ENCODE measurements at places on chromosomes 6 and 20.

DNA sequence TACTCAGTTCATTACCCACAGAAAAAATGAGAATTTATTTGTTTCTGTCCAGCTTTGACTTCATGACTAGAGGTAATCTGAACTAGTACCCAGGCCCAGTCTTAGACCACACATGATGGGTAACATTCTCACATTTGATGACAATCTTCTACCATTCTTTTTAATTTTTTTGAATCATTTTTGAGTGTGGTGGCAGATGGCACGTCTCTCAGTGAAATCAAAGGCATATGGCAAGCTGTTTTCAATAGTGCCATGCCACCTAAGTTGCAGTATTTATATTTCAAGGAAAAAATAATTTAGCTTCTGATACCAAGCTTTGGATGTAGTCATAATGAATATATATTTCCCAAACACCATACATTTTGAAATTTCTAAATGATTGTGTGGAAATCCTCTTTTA lies 88.8 kb upstream of the HS3ST5 start:
- no peak for DNase-seq

DNA sequence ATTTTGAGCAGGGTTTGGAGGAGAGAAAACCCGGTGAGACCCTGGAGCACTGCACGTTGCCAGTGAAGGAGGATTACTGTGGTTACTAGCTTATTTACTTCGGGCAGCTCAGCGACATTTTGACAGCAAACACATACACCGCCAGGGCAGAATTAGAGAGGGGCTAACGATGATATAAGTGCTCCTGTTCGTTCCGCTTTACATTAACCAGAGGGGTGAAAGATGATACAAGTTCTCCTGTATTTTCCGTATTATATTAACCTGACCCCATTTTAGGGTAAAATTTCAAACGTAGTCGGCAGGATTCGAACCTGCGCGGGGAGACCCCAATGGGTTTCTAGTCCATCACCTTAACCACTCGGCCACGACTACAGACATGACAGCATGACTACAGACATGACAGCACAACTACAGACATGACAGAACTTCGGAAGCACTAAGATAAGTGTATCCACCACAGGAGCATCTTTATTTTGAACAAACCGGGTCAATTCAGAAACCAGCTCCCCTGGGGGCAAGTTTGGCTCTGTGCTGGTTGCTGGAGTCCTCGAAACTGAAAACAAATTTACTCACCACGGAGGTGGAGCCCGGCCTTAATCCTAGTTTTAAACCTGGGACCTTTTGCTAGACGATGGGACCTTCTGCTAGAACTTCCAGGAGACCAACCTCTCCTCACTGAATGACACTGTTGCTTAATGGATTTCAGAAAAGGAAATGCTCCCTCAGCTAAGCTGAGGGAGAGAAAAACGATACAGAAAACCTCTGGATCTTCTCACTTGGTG lies 80.4 kb upstream of the ZNF184 start:
- DNase-seq: no peak

GRCh38 chr20:49595346-49595745 lies 27.4 kb upstream of the PTGIS start:
- DNase-seq: no peak

DNA sequence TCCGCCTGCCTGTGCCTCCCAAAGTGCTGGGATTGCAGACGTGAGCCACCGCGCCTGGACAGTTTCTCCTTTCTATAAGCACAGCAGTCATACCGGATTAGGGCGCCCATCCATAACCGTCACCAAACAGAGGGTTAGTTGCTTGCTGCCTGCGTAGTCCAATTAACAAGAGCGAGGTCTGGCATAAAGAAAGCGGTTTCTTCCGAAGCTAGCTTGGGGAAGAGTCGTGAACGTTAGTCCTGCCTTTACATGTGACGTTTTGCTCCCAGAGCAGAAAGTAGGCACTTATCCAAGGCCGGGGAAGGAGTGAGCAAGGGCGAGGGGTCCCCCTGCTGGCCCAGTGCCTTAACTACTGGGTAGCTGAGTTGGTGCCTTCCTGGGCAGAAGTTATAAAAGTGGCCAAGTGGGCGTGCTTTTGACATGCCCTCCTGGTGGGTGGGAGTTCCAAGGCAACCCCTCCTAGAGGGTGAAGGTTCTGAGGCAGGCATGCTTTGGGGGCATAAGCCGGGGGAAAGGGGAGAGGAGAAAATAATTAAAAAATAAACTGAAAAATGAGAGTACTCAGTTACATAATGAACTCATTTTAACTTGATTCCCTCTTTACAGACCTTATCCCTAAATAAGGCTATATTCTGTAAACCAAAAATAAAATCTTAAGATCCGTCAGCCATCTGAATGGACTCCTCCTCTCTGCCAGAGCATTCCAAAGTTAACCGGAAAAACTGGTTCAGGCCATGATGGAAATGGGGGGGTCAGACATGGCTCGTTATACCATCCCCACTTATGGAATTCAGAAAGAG lies 88.0 kb downstream of the FAM217A start:
- peak; percentile 39 for DNase-seq

- no peak for DNase-seq
These were observed 101.5 kb downstream of the POPDC3 start for GRCh38 chr6:105078386-105078708.

GRCh38 chr20:58407201-58407873 lies 18.3 kb downstream of the VAPB start:
- no peak for DNase-seq

GRCh38 chr20:57482148-57482547 lies 42.8 kb downstream of the CTCFL start:
- no peak for DNase-seq

GRCh38 chr6:34146801-34147592 lies 1.1 kb upstream of the GRM4 start:
- DNase-seq: no peak

- no peak for DNase-seq
These were observed 126.2 kb downstream of the PTPRK start for GRCh38 chr6:128394167-128394566.

GRCh38 chr6:53199156-53199555 lies 50.5 kb upstream of the GCM1 start:
- no peak for DNase-seq

GRCh38 chr6:130675072-130675471 lies 152.1 kb upstream of the SMLR1 start:
- DNase-seq: no peak

DNA sequence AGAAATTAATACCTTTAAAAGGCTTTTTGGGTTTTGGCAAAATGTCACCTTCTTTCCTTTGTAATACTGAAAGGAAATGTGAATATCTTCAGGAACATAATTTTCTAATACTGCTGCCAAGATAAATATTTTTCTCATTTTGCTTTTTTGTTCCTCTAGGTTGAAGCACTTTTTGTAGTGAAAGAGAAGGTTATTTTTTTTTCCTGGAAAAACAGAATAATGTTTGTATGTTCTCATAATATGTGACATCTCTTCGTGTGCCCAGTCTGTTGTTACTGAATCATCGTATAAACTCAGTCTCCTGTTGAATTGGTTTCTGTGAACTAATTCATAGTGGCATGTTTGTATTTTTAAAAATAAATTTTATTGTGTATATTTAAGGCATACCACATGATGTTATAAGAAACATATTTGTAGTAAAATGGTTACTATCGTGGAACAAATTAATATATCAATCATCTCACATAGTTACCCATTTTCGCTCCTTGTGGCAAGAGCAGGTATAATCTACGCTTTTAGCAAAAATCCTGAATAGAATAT lies 74.4 kb downstream of the SH3BGRL2 start:
- DNase-seq: no peak

GRCh38 chr6:699319-699718 lies 6.4 kb upstream of the EXOC2 start:
- no peak for DNase-seq

- DNase-seq: no peak
These were observed 24.8 kb downstream of the NTSR1 start for GRCh38 chr20:62733526-62733842.

DNA sequence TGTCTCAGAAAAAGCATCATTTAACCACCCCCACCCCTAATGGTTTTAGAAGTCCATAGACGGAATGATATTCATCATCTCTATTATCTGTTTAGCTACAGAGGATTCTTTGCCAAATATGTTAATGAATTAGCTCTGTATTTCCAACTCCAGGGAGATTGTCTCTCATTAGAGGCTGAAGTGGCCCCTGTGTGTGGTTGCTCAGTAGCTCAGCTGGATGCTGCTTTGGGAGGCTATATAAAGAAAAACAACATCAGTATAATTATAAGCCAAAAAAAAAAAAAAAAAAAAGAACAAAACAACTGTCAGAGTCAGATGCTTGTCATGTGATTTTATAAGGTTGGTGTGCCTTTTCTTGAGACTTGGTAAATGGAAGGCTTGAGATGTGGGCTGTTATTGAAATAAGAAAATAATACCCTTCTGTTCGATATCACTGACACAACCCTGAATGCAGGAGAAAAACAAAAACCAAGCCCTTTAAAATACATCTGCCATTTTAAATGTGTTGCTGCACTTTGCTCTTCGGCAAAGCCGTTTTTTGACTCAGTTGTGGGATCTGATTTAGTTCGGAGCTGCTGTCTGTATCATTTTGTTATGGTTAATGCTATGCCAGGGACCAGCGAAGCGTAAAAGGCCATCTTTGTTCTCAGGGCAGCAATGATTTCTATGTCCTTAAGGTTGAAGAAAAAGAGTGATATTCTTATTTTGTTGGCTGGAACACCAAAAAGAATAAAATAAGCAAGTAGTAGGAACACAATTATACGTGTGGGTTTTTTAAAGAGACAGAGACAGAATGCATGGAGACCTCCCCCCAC lies 422.6 kb downstream of the QKI start:
- DNase-seq: no peak

DNA sequence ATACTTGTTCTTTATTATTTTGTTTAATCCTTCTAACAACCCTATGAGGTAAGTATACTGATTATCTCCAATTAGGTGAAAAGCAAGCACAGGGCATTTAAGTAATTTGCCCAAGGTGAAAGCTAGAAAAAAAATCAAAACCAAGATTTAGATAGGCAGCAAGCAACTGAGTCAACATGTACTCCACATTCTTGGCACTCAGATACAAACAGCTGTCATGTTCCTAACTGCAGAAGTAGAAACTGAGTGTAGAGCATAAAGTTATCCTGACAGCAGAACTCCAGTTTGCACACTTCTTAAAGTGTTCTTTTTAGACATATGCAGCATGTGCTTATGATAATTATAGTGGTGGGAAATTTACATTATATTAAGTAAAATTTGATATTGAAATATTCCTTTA lies 278.1 kb downstream of the MEI4 start:
- no peak for DNase-seq

- DNase-seq: peak; percentile 8
These were observed at the start of gene COL19A1 for GRCh38 chr6:69866351-69866769. COL19A1 (plus strand) TSS chr6:69866556; CDS start chr6:69879568, 13,012 bp downstream.

DNA sequence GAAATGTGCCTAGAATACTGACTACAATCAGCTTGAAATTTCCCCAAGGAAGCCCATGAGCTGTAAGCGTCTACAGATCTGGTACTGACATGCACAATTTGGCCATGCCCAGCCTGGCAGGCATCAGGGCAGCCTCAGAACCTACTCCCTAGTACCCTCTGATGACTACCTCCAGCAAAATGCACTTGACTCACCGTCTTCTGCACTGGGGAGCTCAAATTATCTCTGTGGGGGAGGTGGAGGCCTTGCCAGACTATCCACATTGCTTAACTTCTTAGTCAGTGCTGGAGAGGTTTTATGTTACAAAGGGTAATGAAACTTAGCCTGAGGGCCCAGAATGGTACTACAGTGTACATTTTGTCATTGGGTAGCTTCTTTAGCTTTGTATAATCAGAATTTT lies 126.0 kb upstream of the ADGRF1 start:
- DNase-seq: no peak

DNA sequence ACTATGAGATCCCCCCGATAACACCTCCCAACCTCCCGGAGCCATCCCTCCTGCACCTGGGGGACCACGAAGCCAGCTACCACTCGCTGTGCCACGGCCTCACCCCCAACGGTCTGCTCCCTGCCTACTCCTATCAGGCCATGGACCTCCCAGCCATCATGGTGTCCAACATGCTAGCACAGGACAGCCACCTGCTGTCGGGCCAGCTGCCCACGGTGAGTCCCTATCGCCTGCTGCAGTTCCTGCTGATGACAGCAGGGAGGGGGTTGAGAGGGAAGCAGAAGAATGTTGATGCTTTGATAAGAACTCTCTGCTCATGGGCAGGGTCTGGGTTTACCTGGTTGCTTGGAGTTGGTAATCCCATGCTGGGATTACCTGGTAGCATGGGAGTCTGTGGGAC lies 91.9 kb downstream of the TOX2 start:
- no peak for DNase-seq

DNA sequence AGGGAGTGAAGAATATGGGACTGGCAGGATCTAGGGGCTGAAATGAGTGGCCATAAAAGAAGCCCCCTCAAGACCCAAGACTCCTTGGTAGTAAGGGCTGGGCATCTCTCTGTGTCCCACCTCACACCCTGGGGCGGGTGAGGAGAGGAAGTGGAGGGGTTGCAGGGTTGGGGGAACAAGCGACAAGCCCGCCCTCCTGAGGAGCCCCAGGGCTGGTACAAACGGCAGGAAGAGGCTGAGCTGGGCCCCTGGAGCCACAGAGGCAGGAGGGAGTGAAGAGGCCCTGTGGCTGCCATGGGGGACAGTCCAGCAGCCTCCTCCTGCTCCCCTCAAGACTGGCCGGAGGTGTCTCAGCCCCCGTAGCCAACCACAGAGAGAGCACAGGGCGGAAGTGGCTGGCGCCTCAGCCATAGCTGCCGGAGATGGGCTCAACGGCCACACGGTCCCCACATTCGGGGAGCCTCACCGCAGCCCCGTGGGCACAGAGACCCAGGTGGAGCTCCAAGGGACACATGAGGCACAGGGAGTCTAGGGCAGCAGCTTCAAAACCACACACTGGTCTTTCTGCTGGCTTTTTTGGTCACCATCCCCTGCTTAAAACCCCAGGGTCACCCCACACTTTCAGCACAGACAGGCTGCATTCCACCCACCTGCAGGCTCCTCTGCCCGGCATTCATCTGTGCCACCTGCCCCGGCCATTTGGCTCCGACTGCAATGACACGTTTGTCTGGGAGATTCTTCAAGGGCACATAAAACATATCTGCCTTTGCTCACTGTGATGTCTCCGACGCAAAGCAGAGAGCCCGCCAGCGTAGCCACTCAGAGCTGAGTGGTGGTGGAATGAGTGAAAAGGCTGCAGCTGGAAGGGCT lies 524 bp downstream of the C20orf203 start:
- DNase-seq: no peak

- no peak for DNase-seq
These were observed 28.4 kb upstream of the FOXC1 start for GRCh38 chr6:1581120-1581991.
